Small intestine (tissue), 16 donors: ENCODE measurements at places on chromosomes 1 and 21. TPM values are rescaled to one million over a fixed set of nuclear protein-coding genes. Genes with fewer than 3 reads are reported as not detected.

KCNC4 gene
- polyA plus RNA-seq: under 0.01 TPM

RGS1 gene
- 3.4 TPM for polyA plus RNA-seq

- DNase-seq: peak; percentile 56
- H3K27me3 ChIP-seq: no peaks in the 10 kb centered on the region
- peak overlapping the region; percentile 83 for H3K27ac ChIP-seq
- H3K4me3 ChIP-seq: no peak overlapping the region
- H3K36me3 ChIP-seq: no peaks in the 10 kb centered on the region
These were observed 85.4 kb upstream of the LPGAT1 start for GRCh38 chr1:211915924-211916323.

DNA sequence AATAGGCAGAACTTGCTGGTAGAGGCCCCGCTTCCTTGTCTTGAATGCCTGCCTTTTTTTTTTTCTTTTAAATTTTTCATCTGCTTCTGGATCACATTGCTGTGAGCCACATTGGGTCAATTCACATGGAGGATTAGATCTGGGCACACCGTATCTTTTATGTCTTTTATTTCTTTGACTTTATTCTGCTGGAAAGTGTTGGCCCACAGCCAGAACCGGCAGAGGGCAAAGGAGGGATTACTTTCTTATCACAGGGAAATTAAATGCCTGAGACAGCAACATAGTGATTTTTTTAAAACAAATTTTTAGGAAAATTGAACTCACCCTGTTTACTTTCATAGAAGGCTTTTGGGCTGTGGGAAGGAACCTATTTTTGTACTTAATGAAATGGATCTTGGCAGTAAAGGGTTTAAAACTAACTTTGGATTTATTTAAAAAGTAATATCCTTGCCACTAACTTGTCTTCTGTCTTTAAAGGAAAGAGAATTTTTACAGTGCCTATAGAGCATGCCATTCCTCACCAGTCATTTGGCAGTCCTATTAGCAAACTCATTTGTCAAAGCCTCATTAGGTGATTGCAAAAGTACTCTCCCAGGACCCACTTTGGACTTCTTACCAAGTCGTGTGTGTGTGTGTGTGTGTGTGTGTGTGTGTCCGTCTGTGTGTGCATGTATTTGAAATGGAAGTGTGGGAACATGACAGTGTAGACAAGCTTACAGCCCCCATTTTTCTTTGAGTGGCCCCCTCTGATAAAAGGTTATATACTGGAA lies 68.4 kb downstream of the ST6GALNAC3 start:
- no peak overlapping the region for H3K4me3 ChIP-seq
- no peak overlapping the region for H3K27ac ChIP-seq
- DNase-seq: peak; percentile 49
- H3K4me1 ChIP-seq: peaks cover 7% of the 10 kb centered on the region

- H3K4me3 ChIP-seq: no peak overlapping the region
- DNase-seq: peak; percentile 64
- H3K4me1 ChIP-seq: peaks cover 36% of the 10 kb centered on the region
- H3K36me3 ChIP-seq: no peaks in the 10 kb centered on the region
These were observed 1.5 kb downstream of the PHGDH start for GRCh38 chr1:119713039-119713748.

- peaks cover 14% of the 10 kb centered on the region for H3K36me3 ChIP-seq
- no peak for DNase-seq
- H3K4me1 ChIP-seq: no peaks in the 10 kb centered on the region
- H3K27ac ChIP-seq: no peak overlapping the region
- H3K27me3 ChIP-seq: no peaks in the 10 kb centered on the region
These were observed 50.4 kb downstream of the CD34 start for GRCh38 chr1:207860531-207860930.

DNA sequence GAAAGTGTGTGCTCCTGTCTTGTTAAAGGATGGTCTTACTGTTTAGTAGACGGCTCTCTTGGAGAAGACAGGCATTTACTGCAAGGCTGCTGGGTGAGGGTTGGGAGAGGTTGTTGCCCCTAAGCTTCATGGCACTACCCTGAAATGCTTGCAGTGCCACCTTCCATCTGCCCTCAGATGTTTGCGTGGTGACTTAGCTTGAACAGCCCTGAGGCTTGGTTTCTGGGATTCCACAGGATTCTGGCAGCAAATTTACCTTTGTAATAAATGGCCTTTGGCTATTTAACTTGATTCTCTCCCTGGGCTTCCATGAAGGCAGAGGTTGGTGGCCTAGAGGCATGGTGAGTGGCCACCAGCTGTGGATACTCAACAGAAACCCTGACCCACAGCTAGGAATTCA lies 11.6 kb downstream of the MTARC1 start:
- DNase-seq: no peak
- no peaks in the 10 kb centered on the region for H3K27me3 ChIP-seq
- H3K4me1 ChIP-seq: no peaks in the 10 kb centered on the region

- H3K27ac ChIP-seq: no peak overlapping the region
- no peaks in the 10 kb centered on the region for H3K36me3 ChIP-seq
- no peak overlapping the region for H3K4me3 ChIP-seq
- DNase-seq: no peak
- no peaks in the 10 kb centered on the region for H3K27me3 ChIP-seq
These were observed 10.9 kb upstream of the EGLN1 start for GRCh38 chr1:231432996-231433395.

GRCh38 chr1:111907321-111907720 lies 82.1 kb downstream of the KCND3 start:
- H3K4me3 ChIP-seq: no peak overlapping the region
- no peaks in the 10 kb centered on the region for H3K36me3 ChIP-seq
- H3K27ac ChIP-seq: no peak overlapping the region
- DNase-seq: no peak

GRCh38 chr1:184161071-184161698 lies 109.7 kb downstream of the TSEN15 start:
- no peak for DNase-seq
- H3K36me3 ChIP-seq: no peaks in the 10 kb centered on the region
- no peak overlapping the region for H3K4me3 ChIP-seq
- H3K4me1 ChIP-seq: peaks cover 2% of the 10 kb centered on the region
- peak overlapping the region; percentile 59 for H3K27ac ChIP-seq
- no peaks in the 10 kb centered on the region for H3K27me3 ChIP-seq
